ENCODE measurements at places on chromosomes 3 and 15.

DNA sequence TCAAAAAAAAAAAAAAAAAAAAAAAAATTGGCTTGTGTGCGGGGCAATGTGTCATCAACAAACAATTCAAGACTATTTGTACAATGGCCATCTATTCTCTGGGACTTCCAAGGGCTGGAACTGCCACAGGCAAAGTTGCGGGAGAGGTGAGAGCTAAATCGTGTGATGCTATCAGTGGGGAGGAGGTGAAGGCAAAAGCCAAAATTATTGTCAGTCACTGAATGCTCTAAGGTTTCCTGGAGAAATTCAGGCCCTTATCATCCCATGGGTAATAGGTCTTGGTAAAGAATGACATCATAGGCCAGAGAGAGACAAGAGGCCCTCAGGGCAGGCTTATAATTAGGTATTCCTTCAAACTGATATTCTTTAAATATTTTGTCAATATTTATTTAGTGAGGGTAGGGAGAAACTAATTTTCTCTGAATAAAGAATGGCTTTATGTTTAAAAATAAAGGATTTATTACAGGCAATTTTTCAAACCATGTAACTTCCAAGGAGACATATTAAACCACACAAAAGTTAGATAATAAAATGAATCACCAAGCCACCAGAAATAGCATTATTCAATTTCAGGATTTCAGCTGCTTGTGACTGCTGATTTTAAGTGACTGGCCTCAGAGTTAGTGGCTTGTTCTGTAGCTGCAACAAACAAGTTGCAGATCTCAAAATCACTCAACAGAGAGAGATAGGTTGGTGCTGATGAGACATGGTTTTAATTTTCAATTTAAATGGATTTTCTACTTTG is 226.3 kb upstream of the MRPL3 start:
- DNase-seq: no peak

GRCh38 chr3:106317141-106318055 is 448.6 kb upstream of the CBLB start:
- DNase-seq: no peak

DNA sequence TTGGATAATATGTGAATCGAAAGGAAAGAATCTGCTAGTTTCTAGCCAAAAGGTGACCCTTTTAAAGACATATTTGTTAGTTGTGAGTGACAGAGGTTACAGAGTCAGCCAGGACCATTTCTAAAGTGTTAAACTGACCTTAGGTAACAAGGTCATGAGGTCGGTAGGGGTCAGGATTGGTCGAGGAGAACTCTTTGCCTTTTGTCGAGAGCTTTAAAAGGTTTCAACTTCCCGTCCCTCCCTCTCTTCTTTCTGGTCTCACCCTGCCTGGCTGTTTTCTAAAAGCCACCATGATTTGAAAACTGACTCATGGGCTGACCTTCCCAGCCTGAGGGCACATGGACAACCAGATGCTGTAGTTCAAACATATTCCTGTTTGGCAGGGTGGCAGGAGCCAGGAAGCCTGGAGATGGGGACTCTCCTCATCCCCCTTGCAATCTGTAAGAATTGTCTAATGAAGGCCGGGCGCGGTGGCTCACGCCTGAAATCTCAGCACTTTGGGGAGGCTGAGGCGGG is 25.8 kb upstream of the PRTG start:
- no peak for DNase-seq

- DNase-seq: no peak
Measured at GRCh38 chr3:182521339-182521738, 272.0 kb upstream of the ATP11B start.

DNA sequence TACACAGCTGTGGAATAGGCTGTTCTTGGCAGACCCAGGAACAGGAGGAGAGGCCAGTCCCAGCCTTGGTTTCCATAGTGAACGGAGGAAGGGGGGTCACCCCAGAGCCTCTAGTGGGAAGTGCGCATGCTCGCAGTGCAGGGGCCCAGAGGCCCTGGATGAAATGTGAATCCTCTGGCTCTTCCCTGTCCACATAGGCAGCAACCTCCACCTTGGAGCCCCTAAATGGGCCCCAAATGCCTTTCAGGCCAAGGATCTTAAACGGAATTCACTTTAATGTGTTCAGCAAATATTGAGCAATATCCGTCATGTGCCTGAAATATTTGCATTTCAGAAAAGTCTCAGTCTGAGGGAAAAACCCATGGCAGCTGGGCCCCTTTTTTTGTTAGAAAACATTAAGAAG is 3.3 kb upstream of the NDN start:
- DNase-seq: no peak

- DNase-seq: no peak
Measured at GRCh38 chr3:153573481-153573880, 411.5 kb downstream of the RAP2B start.

DNA sequence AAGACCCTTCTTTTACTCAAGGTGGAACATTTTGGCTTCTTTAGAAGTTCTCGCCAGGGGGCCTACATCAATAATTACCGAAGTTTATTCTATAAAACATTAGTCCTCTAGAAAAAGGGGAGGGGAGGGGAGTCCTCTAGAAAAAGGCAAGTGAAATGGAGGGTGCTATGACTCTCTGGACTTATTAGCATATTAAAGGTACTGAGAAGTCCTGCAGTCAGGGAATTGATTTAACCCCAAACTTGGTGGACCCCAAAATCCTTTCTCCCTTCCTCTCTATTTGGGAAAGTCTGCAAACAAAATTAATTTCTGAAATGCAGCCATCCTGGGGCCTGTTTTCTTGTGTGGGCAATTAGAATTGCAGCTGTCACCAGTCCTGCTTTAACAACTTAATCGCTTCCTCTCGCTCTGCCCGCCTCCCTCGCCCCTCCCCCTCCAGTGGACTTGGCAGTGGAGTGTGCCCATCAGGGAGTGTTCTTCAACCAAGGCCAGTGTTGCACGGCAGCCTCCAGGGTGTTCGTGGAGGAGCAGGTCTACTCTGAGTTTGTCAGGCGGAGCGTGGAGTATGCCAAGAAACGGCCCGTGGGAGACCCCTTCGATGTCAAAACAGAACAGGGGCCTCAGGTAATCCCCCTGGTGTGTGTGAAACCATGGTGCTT is 18.9 kb upstream of the LRRK1 start:
- DNase-seq: no peak

- no peak for DNase-seq
Measured at GRCh38 chr3:84082726-84083125, 876.1 kb upstream of the CADM2 start.

- no peak for DNase-seq
Measured at GRCh38 chr15:39451121-39451688, 129.7 kb upstream of the THBS1 start.
